ENCODE measurements at places on chromosomes 4 and X.

GRCh38 chr4:42995343-42995944, 102.9 kb downstream of the GRXCR1 start:
- DNase-seq, result no peak

DNA sequence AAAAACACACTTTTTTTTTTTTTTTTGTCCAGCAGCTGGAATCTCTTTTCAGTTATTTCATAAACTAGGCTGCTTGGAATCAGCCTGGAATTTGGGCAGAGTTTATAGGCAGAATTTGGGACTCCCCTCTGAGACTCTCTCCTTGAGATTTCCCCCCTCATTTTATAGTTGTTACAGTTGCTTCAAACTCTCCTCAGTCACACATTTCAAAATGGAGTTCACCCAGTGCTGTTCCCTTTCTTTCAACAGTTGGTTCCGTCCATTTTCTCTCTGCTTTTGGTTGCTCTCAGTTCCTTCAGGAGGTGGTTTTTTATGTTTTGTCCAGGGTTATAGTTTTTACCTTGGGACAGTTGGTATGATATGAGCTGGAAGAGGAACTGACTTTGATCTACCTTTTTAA, 27.5 kb downstream of the NSD2 start:
- DNase-seq, result no peak

DNA sequence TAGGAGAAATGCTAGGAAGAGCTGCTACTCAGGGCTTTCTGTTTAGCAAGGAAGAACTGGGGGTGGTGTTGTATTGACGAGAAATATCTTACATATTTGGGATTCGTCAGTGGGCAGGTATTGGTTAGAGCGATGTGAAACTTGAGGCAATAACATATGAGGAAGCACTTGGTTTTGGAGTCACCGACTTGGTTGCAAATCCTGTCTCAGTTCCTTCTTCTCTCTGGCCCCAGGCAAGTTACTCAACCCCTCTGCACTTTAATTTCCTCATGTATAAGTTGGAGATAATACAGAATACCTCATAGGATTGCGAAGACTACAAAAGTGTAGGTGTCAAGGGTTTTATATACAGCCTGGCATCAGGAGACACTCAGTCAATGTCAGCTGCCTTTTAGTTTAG, 34.1 kb downstream of the GPAT3 start:
- DNase-seq, result no peak

DNA sequence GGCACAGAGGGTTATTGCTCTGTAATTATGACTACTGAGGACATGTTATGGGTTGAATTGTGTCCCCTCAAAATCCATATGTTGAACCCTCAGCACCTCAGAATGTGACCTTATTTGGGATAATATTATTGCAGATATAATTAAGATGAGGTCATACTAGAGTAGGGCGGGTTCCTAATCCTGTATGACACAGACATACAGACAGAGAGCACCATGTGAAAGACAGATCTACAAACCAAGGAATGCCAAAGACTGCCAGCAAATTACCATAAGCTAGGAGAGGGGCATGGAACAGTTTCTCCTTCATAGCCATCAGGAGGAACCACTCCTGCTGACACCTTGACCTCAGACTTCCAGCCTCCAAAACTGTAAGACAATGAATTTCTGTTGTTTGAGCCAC, 115.2 kb upstream of the OTUD4 start:
- DNase-seq, result no peak

DNA sequence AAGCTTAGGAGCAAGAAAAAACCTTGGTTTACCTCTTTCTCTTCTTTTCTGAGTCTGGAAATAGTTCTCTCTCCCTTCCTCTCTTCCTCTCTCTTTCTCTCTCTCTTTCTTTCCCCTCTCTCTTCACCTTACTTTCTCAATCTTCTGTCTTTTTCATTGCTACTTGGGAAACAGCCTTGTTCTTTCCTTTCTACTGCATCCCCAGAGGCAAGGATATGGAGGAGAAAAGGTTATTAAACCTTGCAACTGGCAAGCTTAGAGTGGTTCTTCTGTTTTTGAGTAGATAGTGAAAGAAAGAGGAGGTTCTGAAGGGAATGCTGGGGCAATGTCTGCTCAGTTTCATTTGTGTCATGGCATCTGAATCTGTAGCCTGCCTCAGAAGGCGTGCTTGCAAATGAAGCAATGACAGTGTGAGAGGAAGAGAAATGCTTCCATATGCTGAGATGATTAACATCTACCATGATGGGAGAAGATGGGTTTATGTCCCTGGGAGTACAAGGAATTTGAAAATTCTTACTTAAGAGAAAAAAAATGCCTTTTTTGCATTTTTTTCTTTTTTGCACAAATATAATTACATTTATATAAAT, 190.6 kb downstream of the CEP135 start:
- DNase-seq, result no peak

GRCh38 chr4:20621476-20621875, 78.8 kb upstream of the PACRGL start:
- no peak for DNase-seq

GRCh38 chrX:153667281-153667955, 6.2 kb downstream of the PNCK start:
- no peak for DNase-seq
